ENCODE measurements at places on chromosomes 7 and 10.
A peak's percentile ranks its signal among the peaks of the same experiment; 100 is the strongest.

DNA sequence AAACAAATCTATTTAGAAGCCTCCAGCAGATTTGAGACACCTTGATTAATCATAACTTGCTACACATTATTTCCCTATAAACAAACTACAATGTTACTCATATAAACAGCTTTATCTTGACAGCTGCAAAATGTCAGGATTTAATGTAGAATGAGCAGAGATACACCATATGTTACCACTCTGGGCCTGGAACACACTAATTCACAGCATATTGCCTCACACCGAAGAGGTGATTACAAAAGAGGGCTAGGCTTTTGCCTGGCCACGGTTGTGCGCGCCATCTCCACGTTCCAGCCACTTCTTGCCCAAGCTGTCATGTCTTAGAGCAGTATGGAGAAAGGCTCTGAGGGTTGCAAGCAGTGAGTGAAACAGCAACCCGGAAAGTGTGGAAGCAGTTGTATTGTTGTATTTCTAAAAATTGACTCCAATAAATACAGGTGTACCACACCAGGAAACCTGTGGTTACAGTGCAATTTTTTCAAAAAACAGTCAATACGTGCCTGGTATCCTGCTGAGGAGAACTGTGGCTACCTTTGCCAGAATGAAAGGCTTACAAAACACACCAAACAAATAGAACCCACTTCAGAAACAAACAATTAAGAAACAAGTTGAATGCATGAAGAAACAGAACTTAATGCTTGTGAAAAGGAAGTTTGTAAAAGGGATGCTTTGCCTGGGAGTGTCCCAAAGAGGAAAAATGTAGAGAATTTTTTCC lies 498.1 kb downstream of the PLXNA4 start:
- no peak for DNase-seq

- no peak for DNase-seq
Measured at GRCh38 chr10:113354711-113355110, 198.1 kb upstream of the HABP2 start.

DNA sequence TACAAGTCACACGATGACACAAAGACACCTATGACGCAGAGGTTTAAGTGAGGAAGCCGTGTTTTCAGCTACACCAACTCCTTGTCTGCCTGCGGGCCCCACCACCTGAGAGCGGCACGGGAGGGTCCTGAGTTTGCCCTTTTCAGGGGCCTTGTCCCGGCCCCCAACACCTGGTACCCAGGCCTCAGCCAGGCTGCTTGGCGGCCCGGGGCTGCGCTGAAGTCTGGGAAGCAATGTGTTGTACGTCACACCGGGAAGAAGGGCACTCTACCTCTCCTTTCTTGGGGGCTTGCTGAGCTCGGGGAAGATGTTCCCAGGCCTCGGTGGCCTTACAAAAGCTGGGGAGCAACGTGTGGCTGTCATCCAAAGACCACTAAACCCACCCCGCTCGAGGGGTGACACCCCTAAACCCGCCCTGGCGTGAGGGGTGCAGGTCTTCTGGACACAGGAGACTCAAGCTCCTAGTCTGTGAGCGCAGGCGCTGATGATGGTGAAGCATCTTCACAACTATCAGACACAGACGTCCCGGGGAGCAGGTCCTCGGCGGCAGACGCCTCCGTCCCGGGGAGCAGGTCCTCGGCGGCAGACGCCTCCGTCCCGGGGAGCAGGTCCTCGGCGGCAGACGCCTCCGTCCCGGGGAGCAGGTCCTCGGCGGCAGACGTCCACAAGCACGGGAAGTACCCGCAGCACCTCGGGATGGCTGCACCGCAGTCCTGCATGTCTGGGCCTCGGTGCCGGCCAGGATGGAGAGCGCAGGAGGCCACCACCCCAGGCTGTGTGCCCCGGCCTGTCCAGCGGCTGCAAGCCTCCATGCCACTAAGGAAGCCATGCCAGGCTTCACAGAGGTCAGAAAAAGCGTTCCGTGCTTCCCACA lies 15.4 kb downstream of the CFAP46 start:
- DNase-seq, result no peak

GRCh38 chr10:12208460-12208859 lies 12.5 kb downstream of the CDC123 start:
- DNase-seq, result peak; percentile 73
